CD4-positive, alpha-beta T cell treated with Interleukin-4 for 4 hours (primary cell): ENCODE measurements at places on chromosomes 1 and 21.

DNA sequence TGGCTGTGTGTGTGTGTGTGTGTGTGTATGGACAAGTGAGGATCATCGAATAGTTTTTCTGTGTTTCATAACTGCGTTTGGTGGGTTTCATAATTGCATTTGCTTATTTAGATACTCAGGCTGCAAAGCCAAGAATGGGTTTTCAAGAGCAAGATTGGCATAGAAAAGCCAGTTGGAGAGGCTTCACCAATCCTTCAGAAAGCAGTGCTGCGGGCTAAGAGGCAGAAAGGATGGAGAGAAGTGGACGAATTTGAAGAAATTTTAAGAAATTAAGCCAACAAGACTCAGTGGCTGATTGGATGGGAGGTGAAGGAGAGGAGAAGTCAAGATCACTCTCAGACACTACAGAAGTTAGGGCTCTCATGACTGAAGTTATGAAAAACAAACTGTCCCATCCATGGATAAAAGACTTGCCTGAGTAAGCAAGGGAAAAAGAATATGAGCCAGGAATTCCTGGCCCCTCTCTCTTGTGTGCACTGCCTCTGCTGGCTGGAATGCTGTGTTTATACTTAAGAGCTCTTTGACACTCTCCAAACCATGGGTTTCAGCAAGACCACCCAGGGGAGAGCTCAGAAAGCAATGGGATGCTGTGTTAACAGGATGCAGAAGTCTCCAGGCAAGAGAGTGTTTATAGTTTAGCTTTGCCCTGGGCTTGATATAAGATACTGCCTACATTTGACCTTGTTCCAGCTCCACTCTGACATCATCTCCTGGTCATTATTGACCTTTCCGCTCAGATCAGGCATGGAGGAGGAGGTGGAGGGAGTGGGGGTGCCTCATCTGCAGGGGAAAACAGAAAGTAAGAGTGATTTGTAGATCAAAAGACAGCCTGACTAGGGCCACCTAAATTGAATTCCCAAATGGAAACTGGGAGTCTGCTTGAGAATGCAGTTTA is 232.0 kb upstream of the PLXNA2 start:
- no peak for DNase-seq

- no peak for DNase-seq
Observed at GRCh38 chr1:21258331-21259134, 31.7 kb downstream of the ECE1 start.

GRCh38 chr21:16420031-16420724 is 690.4 kb downstream of the USP25 start:
- DNase-seq = no peak

DNA sequence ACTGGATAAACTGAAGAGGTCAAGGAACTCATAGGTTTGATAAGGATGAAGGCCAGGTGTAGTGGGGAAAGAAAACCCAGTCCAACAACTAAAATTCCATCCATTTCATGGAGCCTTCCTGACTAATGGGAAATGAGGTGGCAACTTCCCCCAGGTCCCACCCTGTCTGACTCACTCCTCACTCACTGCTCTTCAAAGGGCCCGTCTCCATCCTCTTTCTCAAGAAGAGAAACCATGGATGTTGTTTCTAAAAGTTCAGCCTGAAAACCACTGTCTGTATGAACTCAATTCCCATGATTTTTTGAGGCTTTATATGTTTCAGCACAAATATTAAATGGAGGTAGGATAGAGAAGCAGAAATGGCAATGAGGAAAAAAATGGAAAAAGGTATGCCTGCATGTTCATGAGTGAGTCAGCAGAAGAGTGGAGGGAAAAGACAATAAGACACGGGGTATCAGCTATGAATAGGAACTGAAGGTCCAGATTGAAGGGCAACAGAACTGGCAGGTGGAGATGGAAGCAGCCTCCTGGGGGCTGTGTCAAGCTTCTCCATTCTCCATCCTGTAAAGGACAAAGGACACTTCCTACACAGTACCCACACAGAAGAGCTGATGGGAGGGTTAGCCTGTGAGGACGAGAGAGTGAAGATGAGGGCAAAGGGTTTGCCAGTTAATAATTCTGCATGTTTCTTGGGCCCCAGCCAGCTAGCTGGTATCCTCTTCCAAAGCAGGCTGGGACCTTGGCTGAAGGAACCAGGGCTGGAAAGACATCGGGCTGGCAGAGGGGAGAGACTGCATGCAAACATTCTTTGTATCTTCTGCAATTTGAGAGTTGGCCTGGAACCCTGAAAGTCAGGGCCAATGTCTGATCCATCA is 5.5 kb upstream of the ELOVL1 start:
- DNase-seq = no peak

DNA sequence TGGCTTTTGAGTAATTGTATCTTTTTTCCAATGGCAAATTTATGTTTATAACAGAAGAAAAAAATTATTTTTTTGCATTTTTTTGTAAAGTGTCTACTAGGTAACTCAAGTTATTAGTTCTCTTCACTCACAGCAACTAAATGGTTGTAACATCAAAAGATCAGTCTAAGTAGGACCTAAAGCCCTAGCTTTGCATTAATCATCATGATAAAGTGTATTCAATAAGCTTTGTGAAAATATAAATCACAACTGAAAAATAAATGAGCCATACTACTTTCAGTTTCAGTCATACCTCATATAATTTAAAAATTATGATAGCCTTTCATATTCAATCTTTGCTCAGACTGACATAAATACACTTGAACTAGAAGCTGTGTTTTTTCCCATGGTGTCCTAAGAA is 6.9 kb downstream of the TAF5L start:
- no peak for DNase-seq

DNA sequence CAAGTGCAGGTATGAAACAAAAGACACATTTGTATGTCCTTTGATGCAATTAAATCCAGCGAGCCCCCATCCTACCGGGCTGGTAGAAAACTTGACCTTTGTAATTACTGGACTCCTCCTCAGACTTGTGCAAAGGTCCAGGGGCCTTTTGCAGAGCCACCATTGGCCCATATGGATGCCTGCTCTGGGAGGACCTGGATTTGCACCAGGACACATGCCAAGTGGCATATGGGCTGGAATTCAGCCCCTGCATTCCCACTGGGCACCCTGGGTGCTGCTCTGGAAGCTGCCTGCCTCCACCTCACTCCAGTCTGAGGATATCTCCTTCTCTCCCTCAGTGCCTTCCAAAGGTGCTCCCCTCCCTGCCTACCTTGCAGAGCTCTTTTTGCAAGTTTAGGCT is 36.0 kb downstream of the LACTBL1 start:
- no peak for DNase-seq

DNA sequence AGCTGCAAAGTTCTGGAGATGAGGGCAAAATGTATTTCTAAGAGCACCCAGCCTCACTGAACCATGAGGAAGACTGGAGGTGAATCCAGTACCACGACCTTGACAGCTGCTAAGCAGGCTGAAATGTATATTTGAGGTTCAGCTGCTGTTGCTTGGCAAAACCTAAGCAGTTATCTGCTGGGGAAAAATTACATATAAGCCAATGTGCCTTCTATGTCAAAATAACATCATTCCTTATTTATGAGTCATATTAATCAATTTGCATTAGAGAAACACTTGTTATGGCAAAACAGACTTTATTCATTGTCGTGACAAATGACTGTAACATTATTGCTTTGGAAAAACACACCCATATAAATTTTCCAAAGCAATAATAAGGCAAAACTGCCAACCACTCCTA is 560.5 kb upstream of the NR5A2 start:
- DNase-seq = no peak

GRCh38 chr1:974687-975328 is 7.1 kb downstream of the PERM1 start:
- no peak for DNase-seq

DNA sequence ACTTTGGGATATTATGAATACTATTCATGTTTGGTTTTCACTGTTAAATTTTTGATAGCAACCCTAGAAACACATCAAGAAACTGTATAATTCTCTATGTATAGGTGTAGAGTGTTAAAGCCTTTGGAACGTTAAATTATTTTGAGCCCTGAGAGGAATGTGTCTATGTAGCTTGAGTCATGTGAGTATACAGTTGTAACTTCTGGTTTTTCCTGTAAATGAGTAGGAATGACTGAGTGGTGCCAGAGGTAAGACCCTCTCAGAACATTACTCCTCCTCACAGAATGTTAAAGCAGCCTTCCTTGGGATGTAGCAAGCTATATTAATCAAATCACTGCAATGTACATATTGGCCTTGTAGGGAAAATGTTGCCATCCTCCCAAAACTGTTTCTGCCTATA is 69.0 kb downstream of the C1orf21 start:
- DNase-seq = no peak

DNA sequence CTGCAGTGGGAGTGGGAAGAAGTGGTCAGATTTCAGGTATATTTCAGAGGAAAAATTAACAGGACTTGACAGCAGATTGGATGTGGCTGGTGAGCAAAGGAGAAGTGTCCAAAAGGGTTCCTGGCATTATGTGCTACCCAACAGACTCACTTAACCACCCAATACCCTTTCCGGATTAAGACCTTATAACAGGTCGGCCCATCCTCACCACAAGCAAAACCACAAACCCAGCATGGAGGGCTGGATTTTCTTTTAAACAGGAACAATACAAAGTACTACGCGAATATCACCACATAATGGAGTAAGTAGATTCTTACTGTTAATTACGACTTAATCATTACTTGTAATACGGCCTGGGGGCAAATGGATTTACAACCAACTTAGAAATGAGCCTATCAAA is 59.2 kb downstream of the WDR64 start:
- no peak for DNase-seq

DNA sequence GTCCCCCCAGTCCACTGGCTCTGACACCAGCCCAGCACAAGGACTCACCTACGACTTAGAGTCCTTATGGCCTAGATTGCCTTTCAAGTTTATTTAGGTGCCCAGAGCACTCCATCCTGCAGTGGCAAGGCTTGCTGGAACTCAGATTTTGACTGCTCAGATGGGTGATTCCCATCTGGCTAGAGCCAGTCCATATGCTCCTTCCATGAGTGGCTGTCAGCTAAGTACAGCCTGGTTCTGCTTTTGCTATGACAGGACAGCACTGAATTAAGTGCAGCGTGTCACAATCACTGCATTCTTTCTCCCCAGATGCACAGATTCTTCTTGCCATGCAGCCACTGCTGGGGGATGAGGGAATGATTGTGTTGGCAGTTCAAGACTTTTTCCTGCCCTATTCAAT is 43.8 kb downstream of the GPR52 start:
- no peak for DNase-seq

DNA sequence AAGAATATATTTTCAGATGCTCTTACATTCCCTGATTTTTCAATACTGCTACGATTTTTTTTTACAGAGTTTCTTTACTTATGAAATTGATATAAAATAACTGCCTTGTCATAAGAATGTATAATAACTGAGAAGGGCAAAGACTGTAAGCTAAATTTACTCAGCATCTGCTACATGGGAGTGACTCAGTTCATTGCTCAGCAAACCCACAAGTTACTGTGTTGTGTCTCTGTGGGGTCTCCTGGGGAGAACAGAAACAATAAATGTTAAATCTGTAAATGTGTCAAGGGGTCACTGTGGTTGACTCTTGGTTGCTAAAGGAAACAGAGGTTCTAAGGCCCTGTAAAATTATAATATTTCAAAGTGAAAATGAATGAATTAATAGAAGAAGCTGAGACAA is 210.3 kb upstream of the CACYBP start:
- no peak for DNase-seq

DNA sequence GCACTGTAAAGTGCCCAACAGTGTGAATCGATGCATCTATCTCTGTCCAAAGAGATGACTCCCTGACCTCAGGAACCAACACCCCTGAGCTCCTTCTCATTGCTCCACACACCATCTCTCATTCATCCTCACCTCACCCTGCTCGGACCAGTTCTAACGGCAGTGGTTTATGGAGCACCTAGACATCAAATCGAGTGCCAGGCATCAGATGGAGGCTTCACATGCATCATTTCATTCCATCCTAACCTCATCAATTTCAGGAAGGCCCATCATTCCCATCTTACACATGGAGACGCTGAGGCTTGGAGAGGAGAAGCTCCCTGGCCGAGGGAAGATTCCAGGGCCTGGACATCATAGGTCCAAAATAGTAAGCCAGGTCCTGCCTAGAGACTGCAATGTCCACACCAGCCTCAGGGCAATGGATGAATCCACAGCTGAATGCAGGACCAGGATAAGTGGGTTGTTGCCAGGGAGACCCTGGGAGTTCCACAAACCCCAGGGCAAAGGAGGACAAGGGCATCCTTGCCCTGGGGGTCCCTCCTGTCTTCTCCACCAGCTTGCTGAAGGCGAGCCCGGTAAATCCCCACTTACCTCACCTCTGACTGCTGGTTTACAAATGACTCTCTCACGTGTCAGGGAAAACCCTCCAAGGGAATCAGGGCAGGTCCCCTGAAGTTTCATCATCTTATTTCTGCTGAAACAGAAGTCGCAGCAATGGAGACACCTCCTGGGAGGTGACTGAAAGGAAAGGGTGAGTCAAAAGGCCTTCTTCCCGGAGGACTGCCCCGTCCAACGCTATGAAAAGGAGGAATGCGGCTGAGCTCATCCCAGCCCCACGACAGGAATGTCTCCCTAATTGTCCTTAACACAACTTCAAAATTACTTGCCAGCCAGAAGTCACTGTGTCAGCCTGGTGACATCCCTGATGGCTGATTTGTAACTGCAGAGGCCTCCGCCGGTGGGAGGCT is 9.0 kb upstream of the IFFO2 start:
- no peak for DNase-seq

- peak; percentile 2 for DNase-seq
Observed at GRCh38 chr1:59506952-59507351, 210.1 kb downstream of the FGGY start.

- no peak for DNase-seq
Observed at GRCh38 chr1:7781501-7781900, 2.6 kb upstream of the PER3 start.

DNA sequence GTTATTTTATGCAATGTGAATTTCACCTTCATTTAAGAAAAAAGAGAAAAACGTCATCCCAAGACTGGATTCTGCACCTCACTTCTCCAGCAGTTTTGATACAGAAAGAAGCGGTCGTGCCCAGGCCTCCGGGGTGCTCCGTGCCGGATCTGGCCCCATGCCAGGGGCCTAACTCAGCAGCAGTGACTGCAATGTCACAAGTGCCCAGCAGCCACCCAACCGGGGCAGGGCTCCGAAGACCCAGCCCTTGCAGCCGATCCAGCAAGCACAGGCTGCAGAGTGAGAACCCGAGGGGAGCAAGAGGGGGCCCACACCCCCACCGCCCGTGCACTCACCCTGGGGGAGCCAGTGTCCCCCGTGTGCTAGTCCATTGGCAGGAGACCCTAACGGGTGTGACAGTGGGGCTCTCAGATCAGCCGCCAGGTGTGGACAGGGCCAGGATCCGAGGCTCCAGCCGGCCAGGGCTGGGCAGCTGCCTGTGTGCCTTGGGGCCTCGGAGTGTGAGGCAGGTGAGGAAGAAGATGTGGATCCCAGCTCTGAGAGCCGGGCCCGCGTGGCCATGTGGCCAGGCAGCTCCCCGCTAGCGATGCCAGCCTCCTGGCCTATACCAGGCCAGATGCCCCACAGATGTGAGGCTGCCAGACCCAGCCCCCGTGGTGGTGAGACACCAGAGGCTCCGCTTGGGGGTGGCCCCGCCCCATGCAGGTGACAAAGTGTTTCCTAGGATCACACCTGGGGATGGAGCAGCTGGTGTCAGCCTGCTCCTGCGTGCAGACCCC is 60.6 kb downstream of the MEGF6 start:
- no peak for DNase-seq

- DNase-seq = no peak
Observed at GRCh38 chr21:32131960-32132359, 146.9 kb downstream of the MIS18A start.

- peak; percentile 8 for DNase-seq
Observed at GRCh38 chr1:21669258-21670058, at the start of gene RAP1GAP. Gene RAP1GAP, minus strand, starts transcription at chr1:21669357. Its CDS starts 49,325 bp downstream, at chr1:21620032.
